ENCODE measurements at places on chromosomes 5 and 9.
A peak's percentile ranks its signal among the peaks of the same experiment; 100 is the strongest.

DNA sequence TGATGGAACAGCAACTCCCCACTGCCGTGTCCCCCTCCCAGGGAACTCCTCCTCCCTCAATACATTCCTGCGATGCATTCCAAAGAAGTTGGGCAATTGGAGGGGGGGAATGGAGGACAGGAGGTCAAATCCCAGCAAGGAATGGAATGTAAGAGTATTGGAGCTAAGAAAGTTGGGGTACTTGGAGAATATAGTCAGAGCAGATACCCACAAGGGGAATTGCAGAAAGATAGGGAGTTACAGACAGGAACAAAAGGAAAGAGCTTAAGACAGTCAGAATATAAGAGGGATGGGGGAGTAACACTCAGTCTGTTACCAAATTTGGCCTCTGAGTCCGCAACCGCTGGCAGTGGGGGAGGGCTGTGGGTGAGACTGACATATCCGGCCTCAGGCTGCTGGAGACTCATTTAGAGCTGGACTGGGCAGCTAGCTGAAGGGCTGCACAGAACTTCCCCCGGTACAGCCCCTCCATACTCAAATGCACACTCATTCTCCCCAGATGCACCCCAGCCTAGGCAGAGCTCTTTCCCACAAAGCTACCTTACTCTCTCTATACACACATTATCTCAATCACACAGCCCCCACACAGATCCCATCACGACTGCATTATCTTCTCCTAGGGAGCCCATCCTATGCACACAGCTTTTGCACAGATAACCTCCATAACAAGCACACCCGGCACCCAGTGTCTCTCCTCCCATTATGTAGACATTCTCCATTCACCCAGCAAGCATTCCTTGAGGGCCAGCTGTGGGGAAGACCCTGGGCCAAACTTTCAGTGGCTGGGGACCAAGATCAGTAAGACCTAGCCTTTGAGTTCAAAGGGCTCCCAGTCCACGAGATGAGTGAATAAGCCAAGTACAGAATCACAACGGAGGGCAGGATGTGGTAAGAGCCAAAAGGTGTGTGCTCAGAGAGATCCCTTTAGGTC is 3.7 kb downstream of the TLN1 start:
- DNase-seq, result no peak

- DNase-seq, result no peak
Observed at GRCh38 chr9:124212381-124213050, 45.2 kb upstream of the NEK6 start.

GRCh38 chr5:115657881-115658233 is 32.0 kb upstream of the TMED7 start:
- DNase-seq, result no peak

DNA sequence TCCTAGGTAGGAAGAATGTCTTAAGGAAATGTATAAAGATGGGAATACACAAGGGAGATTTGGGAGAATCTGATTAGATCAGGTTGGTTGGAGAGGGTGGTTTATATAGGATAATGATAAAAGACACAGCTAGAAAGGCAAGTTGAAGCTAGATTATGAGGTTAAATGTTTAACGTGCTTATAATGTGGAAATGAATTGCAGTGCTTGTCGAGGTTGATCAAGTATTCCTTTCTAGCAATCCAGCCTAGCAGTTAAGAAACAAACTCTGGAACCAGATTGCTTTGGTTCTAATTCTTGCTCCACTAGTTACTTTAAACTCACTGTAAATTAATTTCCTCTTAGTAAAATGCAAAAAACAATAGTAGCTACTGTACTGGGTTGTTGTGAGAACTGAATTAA is 76.5 kb downstream of the NIPBL start:
- DNase-seq, result no peak

DNA sequence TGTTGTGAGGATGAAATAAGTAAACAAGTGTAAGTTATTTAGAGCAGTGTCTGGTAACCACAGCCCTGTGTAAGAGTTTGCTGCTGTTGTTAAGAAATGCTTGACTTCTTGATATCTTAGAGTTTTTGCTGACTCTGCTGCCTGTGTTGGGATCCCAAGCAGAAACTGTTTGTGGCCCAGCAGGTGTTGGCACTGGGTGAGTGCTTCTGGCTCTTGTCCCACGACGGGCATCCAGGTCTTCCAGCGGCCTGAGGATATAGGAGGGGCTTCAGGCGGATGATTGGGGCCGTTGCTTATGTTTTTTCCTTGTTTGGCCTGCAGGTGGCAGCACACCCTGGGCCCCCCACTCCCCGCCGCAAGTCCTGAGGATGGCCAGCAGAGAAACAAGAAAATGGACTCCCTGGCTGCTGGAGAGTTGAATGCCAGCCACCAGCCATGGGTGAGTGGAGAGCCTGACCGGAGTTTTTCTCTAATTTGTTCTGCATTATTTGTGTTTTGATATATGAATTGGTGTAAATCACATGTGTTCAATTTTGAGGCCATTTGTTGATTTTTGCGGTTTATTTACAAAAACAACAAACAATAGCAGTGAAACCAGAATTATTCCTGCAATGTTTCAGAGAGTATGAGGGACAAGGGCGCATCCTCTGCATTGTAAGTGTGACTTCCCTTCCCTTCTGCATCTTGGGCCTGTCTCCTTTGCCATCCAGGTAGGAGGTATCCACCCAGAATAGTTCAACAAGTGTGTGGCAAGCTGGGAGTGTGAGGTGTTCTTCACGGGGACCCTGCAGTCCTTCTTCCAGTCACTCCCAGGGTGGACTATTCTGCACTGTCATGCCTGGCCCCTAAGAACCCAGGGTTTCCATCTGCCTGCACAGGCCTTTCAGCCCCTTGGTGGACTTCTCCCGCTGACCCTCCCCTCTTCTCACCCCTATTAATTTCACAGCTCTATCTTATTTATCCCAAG is 50.3 kb downstream of the SLC22A5 start:
- DNase-seq, result peak; percentile 81

DNA sequence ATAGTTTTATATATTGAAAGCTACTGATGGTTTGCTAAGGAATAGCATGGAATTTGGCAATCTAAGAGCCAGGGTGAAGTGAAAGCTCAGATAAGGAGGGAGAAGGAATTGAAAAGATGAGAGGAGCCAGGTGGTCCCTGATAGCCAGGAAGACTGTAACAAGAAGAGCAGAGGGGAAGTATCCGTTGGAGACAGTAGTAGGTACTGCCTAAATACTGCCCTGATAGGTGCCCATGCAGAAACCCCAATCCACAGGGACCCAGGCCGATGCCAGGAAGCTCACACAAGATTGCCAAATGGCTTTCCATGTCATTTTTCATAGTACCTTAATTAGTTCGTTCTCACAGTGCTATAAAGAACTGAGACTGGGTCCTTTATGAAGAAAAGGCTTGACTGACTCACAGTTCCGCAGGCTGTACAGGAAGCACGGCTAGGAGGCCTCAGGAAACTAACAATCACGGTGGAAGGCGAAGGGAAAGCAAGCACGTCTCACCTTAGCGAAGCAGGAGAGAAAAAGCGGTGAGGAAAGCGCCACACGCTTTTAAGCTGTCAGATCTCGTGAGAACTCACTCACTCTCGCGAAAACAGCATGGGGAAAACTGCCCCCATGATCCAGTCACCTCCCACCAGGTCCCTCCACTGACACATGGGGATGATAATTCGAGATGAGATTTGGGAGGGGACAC is 13.0 kb downstream of the ACTL7B start:
- peak; percentile 82 for DNase-seq

- DNase-seq, result no peak
Observed at GRCh38 chr9:130024597-130024994, 18.4 kb downstream of the FNBP1 start.

- no peak for DNase-seq
Observed at GRCh38 chr5:74660873-74661272, 20.3 kb upstream of the ENC1 start.

DNA sequence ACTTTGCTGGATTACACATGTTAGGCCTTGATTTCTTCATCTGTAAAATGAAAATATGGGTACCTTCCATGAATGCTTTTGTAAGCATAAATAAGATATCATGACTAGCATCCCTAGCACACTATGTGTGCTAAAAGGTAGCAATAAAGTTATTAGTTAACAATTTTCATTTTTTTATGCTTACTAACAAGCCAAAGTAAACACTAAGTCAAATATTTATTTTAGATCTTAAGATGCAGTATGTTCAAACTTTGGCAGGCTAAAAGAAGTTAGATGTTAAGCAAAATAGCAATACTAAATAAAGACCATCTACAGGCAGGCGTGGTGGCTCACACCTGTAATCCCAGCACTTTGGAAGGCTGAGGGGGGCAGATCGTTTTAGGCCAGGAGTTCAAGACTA is 169.1 kb downstream of the BNC2 start:
- DNase-seq, result no peak

DNA sequence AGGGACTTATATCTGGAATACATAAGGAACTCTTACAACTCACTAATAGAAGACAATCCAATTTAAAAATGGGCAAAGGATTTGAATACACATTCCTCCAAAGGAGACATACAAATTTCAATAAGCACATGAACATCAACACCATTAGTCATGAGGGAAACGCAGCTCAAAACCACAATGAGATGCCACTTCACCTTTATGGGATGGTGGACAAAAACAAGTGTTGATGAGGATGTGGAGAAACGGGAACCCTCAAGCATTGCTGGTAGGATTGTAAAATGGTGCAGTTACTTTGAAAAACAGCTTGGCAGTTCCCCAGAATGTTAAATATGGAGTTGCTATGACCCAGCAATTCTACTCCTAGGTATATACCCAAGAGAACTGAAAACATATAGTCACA is 72.7 kb upstream of the IER5L start:
- DNase-seq, result no peak

- DNase-seq, result no peak
Observed at GRCh38 chr9:129850821-129851550, 15.7 kb downstream of the USP20 start.

DNA sequence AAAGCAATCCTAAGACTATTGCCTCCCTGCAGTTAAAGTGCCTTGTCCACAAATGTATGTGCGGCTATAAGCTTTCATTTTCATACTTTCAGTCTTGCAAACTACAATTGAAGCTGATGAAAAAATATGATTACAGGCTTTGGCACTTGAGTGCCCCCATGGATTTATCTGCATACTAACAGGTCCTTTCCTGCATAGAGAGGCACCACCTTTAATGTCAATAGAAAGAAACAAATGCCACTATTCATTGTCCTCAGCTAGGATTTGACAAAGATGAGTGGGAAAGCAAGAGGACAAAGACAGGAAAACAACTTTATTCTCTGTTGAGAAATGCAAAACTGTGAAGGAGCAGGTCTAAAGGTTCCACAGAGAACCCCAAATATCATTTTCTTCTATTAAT is 125.7 kb upstream of the PTGER4 start:
- no peak for DNase-seq

- DNase-seq, result no peak
Observed at GRCh38 chr5:173645437-173645807, 29.0 kb upstream of the BOD1 start.

DNA sequence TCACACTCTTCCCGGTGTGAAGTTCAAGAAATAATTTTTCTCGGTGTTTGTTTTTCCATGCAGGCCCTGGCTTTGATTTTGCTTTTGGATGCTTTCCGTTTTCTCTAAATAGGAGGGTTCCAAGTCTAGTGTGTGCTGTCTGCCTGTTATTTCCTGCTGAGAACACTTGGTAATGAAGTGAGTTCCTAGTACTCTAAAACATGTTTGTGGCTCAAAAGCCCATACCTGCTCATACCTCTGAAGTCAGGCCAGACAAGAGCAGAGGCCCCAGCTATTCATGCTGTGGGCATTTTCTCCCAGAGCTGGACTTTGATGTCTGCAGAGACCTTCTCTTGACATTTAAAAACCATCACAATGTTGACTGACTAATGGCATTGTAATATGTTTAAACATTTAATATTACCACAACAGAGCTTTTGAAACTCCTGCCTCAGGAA is 211.2 kb downstream of the GOLPH3 start:
- DNase-seq, result no peak

DNA sequence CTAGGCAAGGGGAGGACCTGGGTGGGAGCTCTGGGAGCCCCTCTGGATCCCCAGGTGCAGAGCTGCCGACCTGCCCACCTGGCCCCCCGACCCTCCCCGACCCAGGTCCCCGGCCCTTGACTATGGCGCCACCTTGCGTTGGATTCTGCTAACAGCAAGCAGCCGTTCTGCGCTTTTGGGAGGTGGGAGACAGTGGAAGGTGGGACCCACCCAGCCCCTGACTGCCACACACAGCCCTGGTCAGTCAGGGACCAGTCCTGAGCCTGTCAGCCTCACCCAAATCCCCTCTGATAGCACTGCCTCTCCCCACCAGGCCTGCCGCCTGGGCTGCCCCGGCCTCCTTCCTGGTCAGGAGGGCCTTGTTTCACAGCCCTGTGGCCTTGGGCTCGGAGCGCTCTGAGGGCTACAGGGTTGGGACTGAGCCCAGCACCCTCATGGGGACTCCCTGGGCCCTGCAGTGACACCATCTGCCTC is 77.9 kb downstream of the HMCN2 start:
- DNase-seq, result peak; percentile 65

GRCh38 chr9:71719562-71719961 is 48.8 kb downstream of the CEMIP2 start:
- DNase-seq, result no peak

GRCh38 chr5:78855026-78855425 is 130.1 kb downstream of the ARSB start:
- no peak for DNase-seq

DNA sequence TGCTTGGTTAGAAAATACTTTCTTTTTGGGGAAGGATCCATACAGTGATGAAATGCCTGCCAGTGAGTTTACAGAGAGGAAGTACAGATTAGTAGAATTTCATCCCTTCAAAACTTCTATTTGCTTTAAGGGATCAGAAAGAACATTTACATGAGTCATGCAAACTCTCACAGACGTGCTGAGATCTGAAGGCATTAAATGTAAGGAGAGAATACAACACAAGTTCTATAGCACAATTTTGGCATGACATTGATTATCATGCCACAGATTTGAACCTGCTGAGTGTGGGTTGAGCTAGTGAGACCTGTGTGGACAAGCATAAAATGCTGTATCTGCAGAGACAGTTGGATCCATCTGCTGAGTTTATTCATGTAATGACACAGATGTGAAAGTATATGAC is 613.6 kb upstream of the SEMA6A start:
- DNase-seq, result no peak

DNA sequence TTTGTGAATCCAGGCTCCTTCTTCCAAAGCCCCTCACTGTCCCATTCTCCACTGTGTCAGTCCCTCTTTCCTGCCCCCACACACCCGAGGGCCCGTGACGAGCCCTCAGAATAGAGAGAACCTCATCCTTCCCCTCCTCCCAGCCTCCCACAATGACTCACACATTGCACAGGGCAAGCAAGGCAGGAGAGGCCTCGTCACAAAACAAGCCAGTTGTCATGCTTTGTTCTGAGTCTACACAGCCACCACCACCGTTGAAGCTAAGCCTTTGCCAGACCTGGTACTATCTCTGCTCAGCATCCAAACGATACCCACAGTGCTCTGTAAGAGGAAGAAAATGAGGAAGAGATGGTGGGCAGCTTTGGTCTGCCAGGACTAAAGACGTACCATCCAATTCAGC is 142.2 kb upstream of the ZNF366 start:
- no peak for DNase-seq

- peak; percentile 20 for DNase-seq
Observed at GRCh38 chr5:54547711-54548250, 30.2 kb downstream of the SNX18 start.

GRCh38 chr5:1801967-1802295 is 724 bp downstream of the NDUFS6 start:
- DNase-seq, result peak; percentile 71

- DNase-seq, result no peak
Observed at GRCh38 chr5:41929035-41929434, 4.0 kb downstream of the FBXO4 start.
